Activated effector memory CD4-positive, alpha-beta T cell treated with anti-CD3 and anti-CD28 coated beads, Interleukin-2, amount 50 U/mL, for 16 hours (primary cell): ENCODE measurements at places on chromosomes 12 and 14.

GRCh38 chr12:107736914-107737313 lies 24.0 kb downstream of the PRDM4 start:
- no peak for DNase-seq

- DNase-seq: no peak
Observed at GRCh38 chr12:130620756-130621155, 95.3 kb downstream of the RIMBP2 start.

- no peak for DNase-seq
Observed at GRCh38 chr14:89268514-89268913, 148.5 kb downstream of the FOXN3 start.

- no peak for DNase-seq
Observed at GRCh38 chr12:51270951-51271518, 820 bp upstream of the SMAGP start.

GRCh38 chr12:101696251-101697196 lies 916 bp upstream of the CHPT1 start:
- no peak for DNase-seq

DNA sequence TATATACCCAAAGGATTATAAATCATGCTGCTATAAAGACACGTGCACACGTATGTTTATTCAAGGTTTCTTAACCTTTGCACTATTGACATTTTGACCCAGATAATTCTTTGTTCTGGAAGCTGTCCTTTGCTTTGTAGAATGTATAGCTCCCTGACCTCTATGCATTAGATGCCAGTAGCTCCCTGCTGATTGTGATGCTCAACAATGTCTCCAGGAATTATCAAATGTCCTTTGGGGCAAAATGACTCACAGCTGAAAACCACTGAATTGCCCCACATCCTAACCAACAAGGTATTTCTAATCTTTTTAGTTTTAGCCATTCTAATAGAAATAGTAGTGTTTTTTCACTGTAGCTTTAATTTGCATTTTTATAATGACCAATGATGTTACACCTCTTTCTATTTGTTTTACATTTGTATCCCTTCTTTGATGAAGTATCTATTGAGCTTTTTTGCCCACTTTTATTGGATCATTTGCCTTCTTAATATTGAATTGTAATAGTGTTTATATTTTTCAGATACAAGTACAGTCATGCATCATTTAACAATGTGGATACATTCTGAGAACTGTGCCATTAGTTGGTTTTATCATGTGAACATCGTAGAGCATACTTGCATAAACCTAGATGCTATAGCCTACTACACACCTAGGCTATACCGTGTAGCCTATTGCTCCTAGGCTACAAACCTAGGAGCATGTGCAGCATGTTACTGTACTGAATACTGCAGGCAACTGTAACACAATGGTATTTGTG lies 10.4 kb upstream of the NOPCHAP1 start:
- DNase-seq: no peak

GRCh38 chr12:401235-402028 lies at the start of gene CCDC77:
CCDC77 (plus strand) TSS chr12:401644; CDS start chr12:409384, 7,740 bp downstream.
- DNase-seq: peak; percentile 97
